CD4-positive, alpha-beta T cell treated with Interleukin-17A for 4 hours (primary cell): ENCODE measurements at places on chromosomes 2 and 18.

GRCh38 chr2:198273660-198274059, 469.3 kb downstream of the PLCL1 start:
- no peak for DNase-seq

- no peak for DNase-seq
These were observed 182.1 kb downstream of the MGAT5 start for GRCh38 chr2:134435936-134436335.

GRCh38 chr2:237042101-237042500, 43.6 kb upstream of the COPS8 start:
- DNase-seq, result no peak

DNA sequence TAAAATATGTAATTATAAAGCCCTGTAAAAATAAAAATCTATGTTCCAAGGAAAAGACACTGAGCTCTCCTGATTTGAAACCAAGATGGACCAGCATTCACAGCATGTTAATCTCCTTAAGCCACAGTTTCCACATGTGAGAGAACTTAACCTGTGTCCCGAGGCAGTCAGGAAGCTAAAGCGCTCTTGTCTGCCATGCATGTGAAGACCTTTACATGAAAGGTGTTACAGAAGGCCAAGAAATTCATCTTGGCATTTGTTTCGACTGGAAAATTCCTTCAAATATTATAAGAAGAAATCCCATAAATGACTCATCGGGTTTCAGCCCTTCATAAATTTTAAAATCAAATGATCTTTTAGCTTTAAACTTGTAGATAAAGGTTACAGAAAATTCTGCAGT, 328.6 kb downstream of the CDH2 start:
- DNase-seq, result no peak

- DNase-seq, result no peak
These were observed 35.5 kb downstream of the ICOS start for GRCh38 chr2:203972066-203972465.

DNA sequence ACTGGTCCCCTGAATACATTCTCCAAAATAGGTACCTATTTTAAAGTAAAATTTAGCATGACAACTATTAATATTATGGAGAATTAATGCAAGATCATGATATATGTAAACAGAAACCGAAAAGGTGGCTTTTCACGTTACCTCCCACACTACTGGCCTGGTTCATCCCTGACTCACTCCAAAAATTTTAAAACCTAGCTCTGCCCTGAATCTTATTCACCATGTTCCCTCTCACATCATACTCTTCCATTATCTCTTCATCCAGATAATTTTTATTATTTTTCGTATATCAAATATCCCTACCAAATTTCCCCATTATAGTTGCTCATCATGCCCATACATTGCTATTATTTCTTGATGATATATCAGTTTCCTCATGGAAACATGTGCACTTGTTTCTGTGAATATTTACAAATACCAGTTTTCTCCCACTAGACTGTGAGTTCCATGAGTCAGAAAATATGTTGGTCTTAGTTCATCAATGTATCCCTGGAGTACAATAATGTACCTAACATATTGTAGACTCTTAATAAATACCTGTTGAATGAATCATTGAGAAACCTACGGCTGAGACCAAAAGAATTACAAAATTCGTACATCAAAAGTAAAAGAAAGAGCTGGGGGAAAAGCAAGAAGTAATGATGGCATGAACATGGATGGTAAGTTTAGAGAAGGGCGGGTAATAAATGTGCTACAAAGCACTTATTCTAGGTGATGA, 360.1 kb upstream of the CHAC2 start:
- DNase-seq, result no peak

- no peak for DNase-seq
These were observed 9.2 kb downstream of the SLC66A2 start for GRCh38 chr18:79942211-79942610.

- no peak for DNase-seq
These were observed 1629.7 kb upstream of the TMEFF2 start for GRCh38 chr2:193824474-193824873.

DNA sequence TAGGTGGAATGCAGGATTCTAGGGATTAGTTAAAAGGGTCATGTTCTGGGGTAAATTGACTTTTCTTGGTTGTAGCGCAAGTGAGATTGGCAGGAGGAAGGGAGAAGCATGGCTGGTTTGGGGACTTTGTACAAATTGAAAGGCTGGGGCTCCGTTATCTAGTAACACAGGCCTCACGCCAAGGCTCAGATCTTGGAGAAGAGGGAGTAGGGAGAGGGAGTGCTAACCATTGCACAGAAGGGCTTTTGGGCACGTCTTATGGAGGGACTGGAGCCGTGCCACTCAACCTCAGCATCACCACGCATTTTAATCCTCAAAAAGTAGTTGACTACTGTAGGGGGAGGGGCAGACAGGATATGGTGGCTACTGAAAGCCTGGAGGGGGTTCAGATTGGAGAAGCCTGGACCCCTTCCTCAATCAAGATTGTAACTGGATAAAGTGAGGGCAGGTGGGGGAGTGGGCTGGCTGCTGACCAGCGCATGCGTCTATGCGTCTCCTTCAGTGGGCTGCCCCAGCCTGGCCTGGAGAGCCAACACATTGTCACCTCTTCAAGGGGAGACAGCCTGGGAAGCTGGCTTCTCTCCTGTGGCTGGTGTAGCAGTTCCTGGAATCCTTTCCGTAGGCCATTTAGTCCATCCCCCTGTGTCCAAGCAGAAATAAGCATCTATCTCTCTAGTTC, 14.3 kb downstream of the IGFBP5 start:
- DNase-seq, result no peak

- no peak for DNase-seq
These were observed 7.8 kb downstream of the SULT1C4 start for GRCh38 chr2:108385411-108386071.

GRCh38 chr2:186135686-186136085, 350.4 kb upstream of the ZC3H15 start:
- no peak for DNase-seq

DNA sequence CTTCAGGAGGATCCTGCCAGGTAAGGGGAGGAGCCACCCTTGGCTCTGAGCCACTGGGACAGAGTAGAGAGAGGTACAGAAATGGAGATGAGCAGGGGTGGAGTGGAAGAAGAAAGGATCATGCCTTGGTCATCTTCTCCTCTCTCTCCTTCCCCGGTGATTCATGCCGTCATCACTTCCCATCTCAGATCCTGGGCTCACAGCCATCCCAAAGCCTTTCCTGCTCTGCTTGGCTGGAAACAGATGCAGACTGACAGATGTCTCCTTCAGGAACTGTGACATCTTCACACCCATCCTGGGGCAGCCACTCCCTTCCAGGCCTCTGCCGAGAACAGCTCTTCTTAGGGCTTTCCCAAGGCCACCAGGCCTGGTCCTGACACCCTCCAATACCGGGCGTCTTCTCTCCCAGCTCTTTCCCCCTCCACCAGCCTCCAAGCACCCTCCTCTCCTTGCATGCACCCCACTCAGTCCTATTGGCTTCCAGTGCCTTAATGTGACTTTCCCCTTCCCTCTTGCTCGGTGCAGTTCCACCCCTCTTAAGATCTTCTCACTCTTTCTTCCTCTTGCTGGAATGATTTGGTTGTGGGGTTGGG, 58.3 kb upstream of the TNP1 start:
- DNase-seq, result no peak

DNA sequence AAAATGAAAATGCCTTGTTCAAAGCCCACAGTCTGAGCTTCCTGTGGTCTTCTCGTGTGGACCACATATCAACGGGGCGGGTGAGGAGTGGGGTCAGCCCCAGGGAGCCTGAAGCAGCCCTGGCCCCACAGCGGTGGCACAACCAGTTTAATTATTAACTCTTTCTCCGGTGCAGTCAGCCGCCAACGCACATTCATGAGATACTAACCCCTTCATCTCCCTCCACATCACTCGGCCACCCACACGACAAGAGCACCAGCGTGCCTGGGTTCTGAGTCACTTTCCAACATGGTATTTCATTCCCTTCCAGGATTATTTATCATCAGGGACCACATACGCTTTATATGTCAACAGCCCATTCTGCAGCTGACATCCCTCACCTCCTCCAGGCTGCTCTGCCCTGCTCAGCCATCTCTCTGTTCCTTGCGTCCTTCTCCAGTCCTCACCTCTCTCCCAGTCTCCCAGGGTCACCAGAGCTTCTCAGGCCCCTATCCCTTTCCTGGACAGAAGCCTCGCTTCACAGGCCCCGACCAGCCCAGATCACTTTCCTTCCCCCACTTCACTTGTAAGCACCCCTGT, 48.0 kb upstream of the ID2 start:
- DNase-seq, result no peak
